ENCODE measurements at places on chromosomes 6 and 20.
A peak's percentile ranks its signal among the peaks of the same experiment; 100 is the strongest.

DNA sequence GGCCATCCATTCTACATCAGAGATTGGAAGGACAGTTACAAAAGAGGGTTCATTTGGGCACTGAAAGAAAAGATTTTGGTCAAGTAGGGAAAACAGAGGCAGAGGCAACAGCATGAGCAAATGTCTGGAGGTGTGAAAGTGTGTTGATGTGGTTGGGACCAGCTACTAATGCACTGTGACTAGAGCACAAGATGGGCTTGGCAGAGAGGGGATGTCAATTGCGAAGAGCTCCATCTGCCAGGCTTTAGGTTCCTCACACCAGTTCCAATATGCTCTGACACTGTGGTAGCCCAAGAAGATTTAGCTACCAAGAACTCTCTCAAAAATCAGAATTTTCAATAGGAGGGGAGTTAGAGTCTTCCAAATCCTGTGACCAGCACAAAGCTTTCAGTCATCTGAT lies 42.1 kb downstream of the TRAF3IP2 start:
- DNase-seq: no peak

- no peak for DNase-seq
Observed at GRCh38 chr6:134253681-134254080, 64.2 kb downstream of the SGK1 start.

GRCh38 chr6:21589352-21590345 lies 3.9 kb upstream of the SOX4 start:
- DNase-seq: peak; percentile 92

- no peak for DNase-seq
Observed at GRCh38 chr6:153170511-153170910, 39.4 kb upstream of the RGS17 start.

DNA sequence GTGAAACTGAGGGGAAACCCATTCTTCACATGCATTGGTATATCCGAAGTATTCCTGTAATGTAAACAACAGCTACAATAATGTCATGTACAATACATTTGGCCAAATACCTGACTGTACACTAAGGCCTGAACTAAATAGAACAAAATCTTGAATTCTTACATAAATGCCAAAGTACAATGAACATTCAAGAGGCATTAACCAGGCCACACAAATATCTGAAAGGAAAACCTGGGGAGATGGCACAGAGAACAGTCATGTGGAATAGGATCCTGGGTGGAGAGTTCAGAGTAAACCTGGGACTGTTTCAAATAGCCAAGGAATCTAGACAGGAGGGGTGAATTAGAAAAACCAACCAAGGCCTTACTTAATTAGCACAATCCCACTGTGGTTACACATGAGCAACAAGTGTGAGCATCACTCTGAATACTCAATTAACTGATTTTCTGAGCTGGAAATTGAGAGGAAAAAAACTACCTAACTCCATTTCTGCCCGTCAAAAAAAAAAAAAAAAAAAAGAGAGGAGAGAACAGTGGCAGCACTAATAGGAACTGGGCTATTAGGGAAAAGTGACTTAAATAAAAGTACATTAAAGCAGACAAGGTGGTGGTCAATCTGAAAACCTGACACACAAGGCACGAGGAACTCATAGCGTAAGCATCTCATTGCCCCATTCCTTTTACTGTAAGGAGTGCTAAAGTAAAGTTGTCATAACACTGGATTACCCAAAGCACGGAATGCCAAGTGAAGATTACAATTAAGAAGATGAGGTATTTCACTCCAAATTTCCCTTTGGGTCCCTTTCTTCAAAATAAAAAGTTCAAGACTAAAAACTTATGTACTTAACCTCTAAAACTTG lies 10.9 kb downstream of the SNX5 start:
- DNase-seq: no peak

- DNase-seq: no peak
Observed at GRCh38 chr6:128295670-128296069, 224.7 kb downstream of the PTPRK start.

- no peak for DNase-seq
Observed at GRCh38 chr6:109060571-109060970, 34.1 kb downstream of the SESN1 start.

DNA sequence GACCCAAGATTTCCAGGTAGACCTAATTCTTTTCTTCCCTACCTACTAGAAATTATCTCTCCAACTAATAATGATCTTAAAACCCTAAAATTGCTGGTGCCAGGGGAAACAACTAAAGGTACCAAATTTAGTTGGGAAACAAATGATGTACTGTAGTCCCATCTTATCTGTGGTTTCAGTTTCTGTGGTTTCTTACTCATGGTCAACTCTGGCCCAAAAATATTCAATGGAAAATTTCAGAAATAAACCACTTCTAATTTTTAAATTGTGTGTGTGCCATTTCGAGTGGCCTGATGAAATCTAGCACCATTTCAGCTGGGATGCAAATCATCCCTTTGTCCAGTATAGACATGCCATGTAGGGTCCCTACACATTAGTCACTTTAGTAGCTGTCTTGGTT lies 475.2 kb upstream of the EPHA7 start:
- no peak for DNase-seq

- peak; percentile 69 for DNase-seq
Observed at GRCh38 chr6:11496152-11497060, 41.1 kb upstream of the TMEM170B start.

DNA sequence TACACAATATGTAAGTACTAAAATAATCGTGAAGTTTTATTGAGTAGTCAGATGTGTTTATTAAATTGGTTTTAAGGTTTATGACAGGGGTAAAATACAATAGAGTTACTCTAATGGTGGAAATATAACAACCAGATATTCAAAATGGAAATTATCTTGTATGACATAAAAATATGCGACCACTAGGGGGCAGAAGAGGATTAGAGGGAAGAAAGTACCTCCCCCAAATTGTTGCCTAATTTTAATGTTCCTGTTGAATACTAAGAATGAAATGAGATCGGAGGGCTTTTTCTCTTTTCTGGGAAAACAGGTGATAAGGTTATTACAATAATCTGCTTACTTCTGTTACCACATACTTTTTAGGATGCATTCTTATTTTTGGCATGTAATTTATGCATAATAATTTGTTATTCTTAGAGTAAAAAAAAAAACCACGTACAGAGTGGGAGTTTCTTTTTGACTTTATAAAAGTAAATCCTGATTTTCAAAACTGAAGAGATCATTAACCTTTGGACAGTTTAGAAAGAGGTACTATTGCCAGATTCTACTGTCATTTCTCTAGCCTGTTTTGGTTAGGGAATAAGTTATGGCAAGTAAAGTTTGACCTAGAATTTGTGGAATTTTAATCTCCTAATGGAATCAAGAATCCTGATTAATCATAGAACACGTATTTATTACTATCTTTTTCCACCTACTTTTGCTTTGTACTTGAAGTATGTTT lies 159.2 kb downstream of the CD109 start:
- DNase-seq: peak; percentile 51

GRCh38 chr6:34644716-34645115 lies 51.9 kb downstream of the ILRUN start:
- DNase-seq: no peak

- no peak for DNase-seq
Observed at GRCh38 chr6:113289166-113289565, 568.0 kb upstream of the MARCKS start.

DNA sequence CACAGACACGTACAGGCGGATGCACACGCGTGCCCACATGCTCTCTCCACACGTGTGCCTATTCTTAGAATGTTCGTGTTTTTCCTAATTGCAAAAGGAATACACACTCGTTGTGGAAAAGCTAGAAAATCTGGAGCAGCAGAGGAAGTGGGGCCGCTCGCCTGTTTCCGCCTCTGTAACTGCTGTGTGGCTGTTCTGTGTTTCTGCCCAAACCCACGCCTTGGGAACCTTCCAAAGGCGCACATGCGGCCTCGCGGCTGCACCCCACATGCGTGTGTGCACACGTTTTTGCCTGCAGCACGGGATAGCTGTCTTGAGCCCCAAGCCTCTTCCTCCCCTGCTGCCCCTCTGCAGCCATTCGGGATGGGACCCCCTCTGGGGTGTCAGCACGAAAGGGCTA lies 12.2 kb downstream of the SLC17A9 start:
- no peak for DNase-seq

DNA sequence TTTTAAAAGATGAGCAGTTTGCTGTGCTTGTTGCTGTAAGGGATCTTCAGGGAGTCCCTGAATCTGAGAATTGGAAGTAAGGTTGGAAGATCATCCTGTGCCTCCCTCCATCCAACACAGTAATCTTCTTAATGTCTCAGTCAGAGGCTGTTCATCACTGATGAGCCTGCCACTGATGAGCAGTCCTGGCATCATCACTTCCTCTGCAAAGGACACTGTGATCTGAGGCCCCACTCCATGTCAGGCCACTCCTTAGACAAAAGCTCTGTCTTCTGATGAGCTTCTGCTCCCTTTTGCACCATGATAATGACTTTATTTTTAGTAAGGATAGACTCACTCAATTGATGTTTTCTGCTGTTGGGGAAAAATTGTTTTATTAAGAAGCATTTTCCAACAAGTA lies 121.0 kb downstream of the UST start:
- no peak for DNase-seq

DNA sequence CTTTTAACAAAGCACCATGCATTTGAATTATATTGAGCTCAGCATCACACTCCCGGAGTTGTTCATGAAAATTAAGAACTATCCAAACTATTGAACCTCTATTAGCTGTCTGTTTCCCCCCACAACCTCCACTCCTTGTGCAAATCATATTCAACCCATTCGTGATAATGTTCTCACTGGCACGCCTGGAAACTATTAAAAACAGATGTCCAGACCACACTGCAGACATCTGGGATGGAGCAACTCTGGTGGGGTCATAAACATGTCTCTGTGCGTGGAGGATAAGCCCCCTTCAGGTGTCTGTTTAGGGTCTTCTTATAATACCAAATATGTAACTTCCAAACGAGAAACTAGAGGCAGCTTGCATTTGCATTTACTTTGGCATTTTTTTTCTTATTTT lies 193.7 kb downstream of the TFAP2A start:
- no peak for DNase-seq

DNA sequence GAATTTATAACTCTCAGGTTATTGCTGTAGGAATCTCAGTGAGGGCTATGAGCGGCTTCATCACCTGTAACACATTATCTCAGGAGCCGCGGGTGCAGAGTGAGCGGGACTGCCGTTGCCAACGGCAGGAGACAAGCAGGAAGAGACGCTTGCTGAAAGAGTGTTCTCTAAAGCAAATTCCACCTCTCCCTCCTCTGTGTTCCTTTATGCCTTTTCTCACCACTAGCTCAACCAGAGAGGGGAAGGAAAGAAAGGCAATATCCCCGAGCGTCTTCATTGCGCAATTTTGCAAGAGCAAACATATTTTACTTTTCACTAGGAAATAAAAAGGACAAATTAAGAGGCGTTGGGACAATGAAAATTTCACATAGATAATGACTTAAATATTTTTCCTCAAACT lies 185.2 kb upstream of the EXOC2 start:
- no peak for DNase-seq

DNA sequence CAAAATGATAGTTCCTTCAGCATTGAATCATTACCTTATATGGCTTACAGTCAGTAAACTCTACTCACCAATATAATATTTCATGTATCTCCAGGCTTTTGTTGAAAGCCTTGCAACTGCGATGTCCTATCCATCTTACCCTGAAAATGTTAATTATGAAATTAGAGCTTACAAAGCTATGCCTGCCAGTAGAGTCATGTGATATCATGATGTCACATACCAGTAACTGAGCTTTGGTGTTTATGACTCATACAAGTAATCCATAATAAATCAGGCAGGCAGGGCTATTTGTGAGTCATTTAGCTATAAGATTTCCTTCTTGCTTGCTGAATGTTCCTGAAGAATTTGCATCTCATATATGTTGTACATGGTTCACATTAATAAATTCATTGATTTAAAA lies 44.9 kb upstream of the FAM83B start:
- no peak for DNase-seq

- DNase-seq: no peak
Observed at GRCh38 chr6:64477391-64477790, 841.8 kb downstream of the PHF3 start.

DNA sequence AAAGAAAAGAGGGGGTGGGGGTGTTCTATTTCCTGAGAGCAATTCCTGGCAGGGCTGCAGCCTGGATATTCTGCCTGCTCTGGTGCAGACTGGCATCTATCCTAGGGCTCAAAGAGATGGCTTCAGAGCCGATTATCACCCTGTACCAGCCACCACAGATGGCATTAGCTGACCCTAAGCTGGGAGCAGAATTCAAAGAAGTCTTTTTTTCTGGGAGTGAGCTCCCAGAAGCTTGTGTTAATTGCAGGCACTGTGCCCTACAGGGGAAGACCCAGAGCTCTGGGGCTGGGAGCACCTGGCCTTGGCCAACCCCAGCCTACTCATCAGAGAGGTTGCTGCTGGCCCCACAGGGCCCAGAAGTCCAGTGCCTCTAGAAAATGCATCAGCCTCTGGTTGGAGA lies 85.9 kb downstream of the PXDC1 start:
- DNase-seq: no peak

GRCh38 chr6:18585032-18585573 lies 198.0 kb downstream of the RNF144B start:
- DNase-seq: no peak

DNA sequence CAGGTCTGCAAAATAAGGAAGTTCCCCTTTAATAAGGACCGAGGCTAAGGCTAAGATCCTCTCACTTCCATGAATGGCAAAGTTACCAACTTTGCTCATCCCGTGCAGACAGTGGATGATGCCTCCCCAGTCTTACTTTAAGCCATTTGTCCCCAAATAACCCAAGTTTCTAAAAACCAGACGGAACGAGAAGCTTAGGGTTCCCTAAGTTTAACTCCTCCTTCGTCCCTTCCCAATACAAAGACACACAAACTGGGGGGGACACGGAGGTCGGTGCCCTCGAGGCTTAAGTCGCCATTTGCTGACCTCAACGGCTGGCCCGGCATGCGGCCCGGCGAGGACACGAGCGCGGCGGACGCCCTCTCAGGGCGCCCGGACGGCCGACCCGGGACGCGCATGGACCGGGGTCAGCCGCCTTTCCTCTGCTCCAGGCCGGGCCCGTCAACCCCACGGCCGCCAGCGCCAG lies 527 bp downstream of the FBXO30 start:
- DNase-seq: no peak

DNA sequence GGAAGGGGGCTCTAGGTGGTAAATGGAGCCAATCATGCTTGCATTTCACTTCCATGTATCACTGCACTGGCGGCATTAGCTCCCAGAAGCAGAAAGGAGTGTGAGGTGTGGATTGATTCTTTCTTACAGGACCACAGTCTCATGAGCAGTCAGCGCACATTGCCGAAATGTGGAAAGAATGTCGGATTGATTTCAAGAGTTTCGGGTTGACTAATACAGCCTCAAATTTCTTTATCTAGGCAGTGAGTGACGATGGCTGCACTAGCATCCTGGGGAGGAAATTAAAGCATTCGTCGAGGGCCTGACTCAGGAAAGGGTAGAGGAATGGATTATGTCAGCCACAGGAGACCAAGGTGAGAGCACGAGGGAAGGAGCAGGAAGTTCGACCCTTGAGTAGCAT lies 222.8 kb upstream of the CDYL start:
- no peak for DNase-seq
